ENCODE measurements at places on chromosomes 2 and 18.

GRCh38 chr2:226905718-226906117, 69.9 kb downstream of the RHBDD1 start:
- no peak for DNase-seq

DNA sequence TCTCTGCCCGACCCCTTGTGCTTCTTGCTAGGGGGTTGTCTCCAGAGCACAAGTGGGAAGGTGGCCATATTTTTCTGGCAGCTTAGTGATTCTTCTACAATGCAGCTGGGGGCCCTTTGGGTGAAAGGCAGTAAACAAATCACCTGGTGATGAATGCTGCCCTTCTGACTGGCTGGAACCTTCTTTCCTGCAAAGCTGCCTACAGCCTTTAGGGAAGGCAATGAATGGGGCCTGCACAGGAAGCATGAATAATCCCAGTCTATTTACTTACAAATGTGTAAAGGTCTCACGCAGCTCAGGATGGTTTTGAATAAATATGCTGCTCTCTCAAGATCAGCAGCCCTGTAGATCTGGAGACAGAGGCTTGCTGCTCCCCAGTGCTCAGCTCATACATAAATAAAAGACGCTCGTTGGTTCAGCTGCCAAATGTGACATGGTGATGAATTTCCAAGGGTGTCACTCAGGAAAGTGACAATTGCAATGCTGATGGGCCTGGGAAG, 289.2 kb downstream of the TDRD15 start:
- DNase-seq = no peak

- DNase-seq = no peak
Observed at GRCh38 chr2:190069936-190070696, 7.6 kb upstream of the MSTN start.

- no peak for DNase-seq
Observed at GRCh38 chr2:115946341-115946740, 1503.9 kb downstream of the DPP10 start.

DNA sequence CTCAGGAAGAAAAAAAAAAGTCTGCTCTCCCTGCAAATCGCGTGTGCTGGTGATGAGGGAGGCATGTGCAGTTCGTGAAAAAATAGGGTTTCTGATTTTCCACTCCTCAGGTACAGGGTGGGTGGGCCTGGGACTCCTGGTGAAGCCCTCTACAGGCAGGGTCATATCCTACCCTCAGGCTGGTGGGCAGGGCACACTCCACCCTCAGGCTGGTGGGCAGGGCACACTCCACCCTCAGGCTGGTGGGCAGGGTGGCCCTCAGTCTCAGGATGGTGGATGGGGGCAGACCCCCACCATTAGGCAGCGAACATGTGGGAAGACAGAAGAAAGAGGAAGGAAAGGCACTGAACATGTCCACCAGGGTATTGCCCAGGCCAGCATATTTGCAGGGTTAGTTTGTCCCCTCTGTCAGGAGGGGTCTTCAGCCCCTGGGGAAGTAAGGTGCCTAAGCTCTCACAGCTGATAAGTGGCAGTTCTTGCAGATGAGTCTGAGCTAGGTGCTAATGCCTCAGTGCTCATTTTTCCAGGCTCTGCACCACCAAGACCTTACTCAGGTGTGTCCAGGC, 95.2 kb upstream of the RAB6C start:
- no peak for DNase-seq

- no peak for DNase-seq
Observed at GRCh38 chr2:16962505-16962904, 296.9 kb upstream of the CYRIA start.

- no peak for DNase-seq
Observed at GRCh38 chr2:32135409-32135808, 30.3 kb upstream of the SLC30A6 start.

GRCh38 chr2:151569167-151569566, 159.5 kb downstream of the RIF1 start:
- DNase-seq = no peak

DNA sequence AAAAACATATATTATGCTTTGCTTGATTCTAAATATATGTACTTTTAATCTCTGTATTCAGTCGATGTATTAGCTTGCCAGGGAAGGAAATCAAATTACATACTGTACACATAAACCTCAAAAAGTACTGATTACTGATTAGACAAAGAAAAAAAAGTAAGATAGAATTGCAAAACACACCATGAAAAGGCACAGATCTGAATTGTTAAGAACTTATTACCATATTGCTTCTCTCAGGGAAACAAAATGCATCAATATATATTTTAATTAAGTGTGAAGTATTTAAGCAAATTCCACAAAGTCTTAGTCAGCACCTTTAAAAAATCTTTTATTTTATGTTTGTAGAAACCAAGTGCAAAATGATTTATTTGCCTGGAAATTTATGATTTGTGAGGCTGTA, 309.3 kb downstream of the RNF144A start:
- DNase-seq = no peak

Data from RWPE2 (cell line).